Stimulated activated CD8-positive, alpha-beta memory T cell treated with anti-CD3 and anti-CD28 coated beads, Interleukin-7, amount 100 ng/mL, for 48 hours (primary cell): ENCODE measurements at places on chromosomes 5 and 9.

GRCh38 chr9:78443946-78444345 is 147.0 kb downstream of the PSAT1 start:
- no peak for DNase-seq

DNA sequence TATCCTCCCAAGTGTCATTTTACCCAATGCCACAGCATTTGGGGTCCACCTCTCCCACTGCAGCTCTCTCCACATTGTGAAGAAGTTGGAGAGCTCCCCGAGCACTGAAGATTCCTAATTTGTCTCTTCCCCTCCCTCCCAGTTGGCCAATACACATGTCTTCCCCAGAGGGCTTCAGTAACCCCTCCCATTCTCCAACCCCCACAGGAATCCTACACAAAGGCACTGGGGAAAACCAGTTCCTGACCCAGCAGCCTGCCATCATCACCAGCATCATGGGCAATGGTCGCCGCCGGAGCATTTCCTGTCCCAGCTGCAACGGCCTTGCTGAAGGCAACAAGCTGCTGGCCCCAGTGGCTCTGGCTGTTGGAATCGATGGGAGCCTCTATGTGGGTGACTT is 87.3 kb upstream of the WWC1 start:
- DNase-seq, result no peak

DNA sequence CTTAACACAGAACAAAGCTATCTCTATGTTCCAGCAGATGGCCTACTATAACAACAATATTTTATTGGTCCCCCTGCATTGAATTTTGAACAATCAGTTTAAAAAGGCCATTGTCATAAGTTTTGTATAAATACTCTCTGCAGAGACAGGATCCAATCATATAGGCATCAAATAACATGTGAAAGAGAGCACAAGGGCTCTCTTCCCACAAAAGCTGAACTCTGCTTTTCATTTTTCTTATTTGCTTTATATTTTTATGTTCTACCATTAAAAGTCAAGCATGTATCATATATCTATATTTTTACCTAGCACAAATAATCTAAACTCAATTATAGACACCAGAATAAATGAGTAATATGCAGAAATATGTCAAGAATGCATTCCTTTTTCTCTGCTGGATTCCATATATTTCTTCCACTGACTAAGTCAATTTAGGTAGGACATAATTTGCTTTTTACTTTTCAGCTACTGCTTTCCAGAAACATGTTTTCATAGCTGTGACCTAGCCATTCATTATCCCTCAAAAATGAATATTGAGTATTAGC is 143.6 kb downstream of the CDH9 start:
- DNase-seq, result no peak

DNA sequence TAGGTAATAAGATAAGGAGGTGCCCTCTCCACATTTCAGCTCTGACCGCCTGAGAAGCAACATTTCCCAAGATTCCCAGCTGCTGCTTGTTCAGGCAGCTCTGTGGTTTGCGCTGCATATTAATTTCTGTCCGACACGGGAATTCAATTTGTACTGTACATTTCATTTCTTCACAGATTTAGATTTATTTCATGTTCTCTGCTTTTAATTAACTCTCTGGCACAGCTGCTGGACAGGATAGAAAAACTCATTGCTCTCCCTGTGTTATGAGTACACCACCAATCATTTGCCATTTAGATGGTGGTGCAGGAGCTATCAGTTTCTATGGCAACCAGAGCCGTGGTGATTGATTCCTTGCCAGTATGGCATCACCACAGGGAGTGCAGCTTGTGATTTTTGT is 558.5 kb downstream of the DMRTA1 start:
- no peak for DNase-seq

- DNase-seq, result no peak
Observed at GRCh38 chr9:86222667-86223066, 36.8 kb downstream of the C9orf153 start.

DNA sequence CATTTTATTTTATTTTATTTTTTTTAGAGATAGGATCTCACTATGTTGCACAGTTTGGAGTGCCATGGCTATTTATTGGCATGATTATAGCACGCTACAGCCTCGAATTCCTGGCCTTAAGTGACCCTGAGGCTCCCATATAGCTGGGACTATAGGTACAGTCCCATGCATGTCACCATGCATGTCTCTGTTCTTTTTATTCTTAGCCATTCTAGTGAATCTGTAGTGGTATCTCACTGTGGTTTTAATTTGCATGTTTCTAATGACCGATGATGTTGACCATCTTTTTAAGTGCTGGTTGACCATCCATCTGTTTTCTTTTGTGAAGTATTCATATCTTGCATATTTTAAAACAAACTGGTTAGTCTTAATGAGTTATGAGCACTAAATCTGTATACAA is 76.1 kb downstream of the SLC44A1 start:
- no peak for DNase-seq

DNA sequence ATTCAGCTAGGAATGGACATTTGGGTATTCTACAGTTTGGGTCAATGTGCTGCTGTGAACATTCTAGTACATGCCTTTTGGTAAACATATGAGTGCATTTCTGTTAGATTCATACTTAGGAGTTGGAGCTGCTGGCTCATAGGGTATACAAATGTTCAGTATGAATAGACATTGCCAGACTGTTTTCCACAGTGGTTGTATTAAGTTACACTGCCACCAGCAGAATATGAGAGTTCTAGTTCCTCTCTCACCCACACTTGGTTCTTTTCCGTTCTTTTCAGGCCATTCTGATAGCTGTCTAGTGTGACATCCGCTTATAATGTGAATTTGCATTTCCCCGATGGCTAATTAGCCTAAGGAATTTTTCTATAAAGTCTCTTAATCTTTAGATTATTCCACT is 25.0 kb downstream of the STOM start:
- no peak for DNase-seq

- DNase-seq, result no peak
Observed at GRCh38 chr9:20624201-20625002, 2.1 kb upstream of the MLLT3 start.

DNA sequence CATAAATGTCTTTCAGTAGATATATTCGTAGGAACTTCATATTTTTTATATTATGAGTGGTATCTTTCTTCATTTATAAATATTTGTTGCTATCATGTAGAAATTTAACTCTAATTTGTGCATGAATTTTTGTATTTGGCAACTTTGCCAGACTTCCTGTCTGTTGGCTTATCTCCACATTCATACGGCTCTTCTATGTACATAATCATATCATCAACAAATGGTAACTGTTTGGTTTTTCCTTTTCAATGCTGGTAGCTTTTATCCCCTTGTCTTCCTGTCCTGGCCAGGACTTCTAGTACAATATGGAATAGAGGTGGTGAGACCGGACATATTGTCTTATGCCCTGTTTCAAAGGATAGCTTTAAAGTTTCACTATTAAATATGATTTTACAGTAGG is 132.3 kb upstream of the COL5A1 start:
- DNase-seq, result no peak

GRCh38 chr5:103013933-103014552 is 105.9 kb downstream of the GIN1 start:
- no peak for DNase-seq

- DNase-seq, result no peak
Observed at GRCh38 chr9:97573482-97574073, 59.6 kb downstream of the TSTD2 start.

- DNase-seq, result no peak
Observed at GRCh38 chr5:77824981-77825380, 48.8 kb upstream of the TBCA start.

GRCh38 chr5:97728920-97729319 is 545.9 kb upstream of the RIOK2 start:
- no peak for DNase-seq

DNA sequence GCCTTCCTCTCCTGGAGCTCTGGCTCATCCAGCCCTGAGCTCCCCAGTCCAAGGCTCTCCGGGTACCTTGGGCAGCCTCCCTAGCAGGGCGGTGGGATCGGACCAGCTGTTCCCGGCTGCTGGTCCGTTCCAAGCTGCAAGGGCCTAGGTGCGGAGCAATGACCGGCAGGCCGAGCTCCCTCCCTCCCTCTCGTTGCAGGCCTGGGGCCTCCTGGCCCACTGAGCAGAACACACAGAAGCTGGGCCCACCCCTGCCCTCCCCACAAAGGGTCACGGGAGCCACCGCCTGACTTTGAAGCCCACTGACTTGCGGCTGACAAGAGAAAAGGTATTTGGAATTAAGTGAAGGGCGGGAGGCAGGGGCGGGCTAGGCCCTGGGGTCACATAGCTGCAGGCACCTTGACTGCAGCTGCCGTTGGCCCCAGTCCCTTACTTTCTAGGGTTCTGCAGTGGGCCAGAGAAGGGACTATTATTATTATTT is 104.7 kb upstream of the IER5L start:
- DNase-seq, result no peak

DNA sequence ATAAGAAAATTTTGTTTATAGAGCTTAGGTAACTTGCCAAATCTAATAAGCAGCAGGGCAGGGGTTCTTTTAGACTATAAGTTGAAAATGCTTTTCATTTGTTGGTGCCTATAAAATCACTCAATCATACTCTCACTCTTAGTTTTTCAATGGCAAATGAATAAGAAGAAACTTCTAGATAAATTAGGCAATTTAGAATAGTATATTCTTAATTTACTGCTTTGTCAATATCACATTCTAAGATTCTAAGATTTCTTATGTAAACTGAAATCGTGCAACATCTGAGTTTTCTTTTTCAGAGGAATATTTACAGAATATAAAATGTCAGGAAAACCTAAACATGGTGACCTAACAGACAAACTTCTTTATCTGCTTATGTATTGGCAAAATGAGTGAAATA is 849.0 kb downstream of the DTWD2 start:
- DNase-seq, result no peak
